Stimulated activated CD4-positive, alpha-beta T cell treated with anti-CD3 and anti-CD28 coated beads, Interleukin-12 subunit alpha, Interleukin-12 subunit beta, amount 100 ng/mL, for 4 hours (primary cell): ENCODE measurements at places on chromosomes 1 and 21.
A peak's percentile ranks its signal among the peaks of the same experiment; 100 is the strongest.

GRCh38 chr1:77465139-77465538 is 183.3 kb downstream of the AK5 start:
- no peak for DNase-seq

GRCh38 chr1:182626527-182626926 is 22.3 kb upstream of the RGS16 start:
- no peak for DNase-seq

GRCh38 chr1:162182090-162182489 is 112.6 kb downstream of the NOS1AP start:
- DNase-seq, result no peak

GRCh38 chr1:115183158-115183557 is 93.9 kb upstream of the TSPAN2 start:
- DNase-seq, result no peak

GRCh38 chr1:42852608-42852980 is 6.2 kb downstream of the ZNF691 start:
- DNase-seq, result no peak

- no peak for DNase-seq
These were observed 71.5 kb downstream of the MAP10 start for GRCh38 chr1:232876506-232877364.

GRCh38 chr1:239840790-239841189 is 250.9 kb upstream of the FMN2 start:
- no peak for DNase-seq

GRCh38 chr21:15098181-15098580 is 33.4 kb upstream of the NRIP1 start:
- no peak for DNase-seq

DNA sequence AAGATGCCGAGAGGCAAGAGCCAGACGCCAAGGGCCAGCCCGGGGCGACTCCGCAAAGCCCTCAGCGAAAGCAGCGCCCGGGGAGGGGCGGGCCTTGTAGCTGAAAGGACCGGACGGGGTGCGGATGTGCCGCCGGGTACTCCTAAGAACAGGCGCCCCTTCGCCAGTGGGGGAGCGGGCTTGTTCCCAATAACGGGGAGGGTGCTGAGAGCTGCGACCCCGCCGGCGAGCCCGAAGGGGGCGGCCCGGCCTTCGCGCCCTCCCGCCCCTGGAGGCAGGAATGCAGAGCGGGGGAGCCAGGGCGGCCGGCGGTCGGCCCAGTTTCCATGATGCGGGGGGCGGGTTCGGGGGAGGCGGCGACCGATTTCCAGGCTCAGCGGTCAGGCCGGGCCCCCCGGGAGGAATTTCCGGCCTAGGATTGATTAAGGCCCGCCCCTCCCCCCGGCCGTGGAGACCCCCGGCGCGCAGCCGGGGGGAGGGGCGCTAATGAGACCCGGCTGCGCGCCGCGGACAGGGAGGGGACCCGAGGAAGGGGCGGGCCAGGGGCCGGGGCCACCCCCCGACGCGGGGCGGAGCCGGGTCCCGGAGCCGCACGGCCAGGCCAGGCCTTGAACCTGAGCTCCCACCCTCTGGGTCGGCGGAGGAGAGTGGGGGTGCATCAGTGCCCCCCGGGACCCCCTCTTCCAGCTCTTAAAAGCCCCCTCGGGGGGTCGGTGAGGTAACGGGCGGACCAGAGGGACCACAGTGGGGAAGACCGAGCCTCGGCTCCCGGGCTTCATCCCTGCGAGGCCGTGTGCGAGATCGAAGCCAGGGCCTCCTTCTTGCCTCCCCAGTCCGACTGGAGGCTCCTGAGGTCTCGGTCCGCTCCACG is 898 bp upstream of the TMEM200B start:
- peak; percentile 56 for DNase-seq

DNA sequence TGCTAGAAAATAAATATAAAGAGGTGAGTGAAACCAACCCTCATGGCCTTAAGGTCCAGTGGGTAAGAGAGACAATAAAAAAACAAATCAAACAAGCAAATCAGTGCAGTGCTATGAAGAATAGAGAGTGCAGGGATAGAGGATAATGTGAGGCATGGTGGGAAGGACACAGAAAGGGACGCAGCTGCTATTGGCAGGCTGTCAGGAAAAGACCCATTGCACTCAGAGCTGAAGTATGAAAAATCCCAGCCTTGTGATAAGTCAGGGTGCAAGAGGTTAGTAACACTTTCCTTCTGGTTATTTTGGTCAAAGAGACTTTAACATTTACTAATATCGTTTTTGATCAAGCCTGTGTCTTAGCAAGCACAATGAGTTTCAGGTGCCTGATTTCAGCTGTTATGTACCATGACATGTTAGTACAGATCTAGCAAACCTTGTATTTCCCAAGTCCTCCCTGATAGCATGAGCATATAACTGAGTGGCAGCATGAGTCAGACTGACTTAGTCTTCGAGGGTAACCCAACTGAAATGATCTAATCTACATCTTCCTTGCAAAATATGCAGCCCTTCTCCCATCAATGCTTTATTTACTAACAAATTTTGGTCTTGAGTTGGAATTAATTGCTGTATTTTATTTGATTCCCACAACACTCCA is 31.7 kb downstream of the CHML start:
- no peak for DNase-seq

GRCh38 chr1:232423591-232423990 is 206.3 kb downstream of the SIPA1L2 start:
- DNase-seq, result no peak

GRCh38 chr1:241706967-241707366 is 54.9 kb downstream of the WDR64 start:
- no peak for DNase-seq

DNA sequence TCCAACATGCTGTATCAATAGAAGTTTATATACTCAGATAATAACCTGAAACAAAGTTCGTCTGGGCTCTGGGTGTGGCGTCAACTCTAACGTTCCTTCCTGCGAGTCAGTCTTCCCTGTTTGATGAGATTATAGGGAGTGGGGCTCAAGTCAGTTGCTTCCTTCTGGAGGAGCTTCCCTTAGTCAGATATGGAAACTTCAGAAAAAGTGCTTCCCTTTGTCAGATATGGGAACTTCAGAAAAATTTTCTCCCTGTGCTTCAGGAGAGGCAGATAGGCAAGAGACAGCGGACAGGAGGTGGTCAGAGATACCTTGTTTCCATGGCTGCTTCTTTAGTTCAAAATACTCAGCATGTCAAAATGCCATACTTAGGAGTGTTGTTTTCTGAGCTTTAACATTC is 51.1 kb upstream of the PRDX6 start:
- DNase-seq, result no peak

- DNase-seq, result peak; percentile 44
These were observed 56.8 kb downstream of the ZBTB17 start for GRCh38 chr1:15918962-15919715.

DNA sequence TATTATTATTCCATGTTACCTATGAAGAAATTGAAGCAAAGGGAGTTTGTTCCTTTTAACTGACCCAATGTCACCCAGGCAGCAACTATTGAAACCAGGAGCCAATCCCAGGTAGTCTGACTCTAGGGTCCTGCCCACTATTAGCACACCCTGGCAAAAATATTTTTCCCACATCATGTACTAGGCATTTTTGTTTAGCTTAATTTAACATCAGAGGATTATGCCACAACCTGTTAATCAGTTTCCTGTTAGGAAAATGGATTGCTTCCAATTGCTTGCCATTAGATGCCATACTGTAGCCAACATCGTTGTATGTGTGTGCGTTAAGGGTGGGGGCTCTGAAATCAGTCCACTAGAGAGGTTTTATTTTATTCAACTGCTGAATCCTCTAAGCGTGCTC is 281.1 kb downstream of the DNM3 start:
- DNase-seq, result no peak

DNA sequence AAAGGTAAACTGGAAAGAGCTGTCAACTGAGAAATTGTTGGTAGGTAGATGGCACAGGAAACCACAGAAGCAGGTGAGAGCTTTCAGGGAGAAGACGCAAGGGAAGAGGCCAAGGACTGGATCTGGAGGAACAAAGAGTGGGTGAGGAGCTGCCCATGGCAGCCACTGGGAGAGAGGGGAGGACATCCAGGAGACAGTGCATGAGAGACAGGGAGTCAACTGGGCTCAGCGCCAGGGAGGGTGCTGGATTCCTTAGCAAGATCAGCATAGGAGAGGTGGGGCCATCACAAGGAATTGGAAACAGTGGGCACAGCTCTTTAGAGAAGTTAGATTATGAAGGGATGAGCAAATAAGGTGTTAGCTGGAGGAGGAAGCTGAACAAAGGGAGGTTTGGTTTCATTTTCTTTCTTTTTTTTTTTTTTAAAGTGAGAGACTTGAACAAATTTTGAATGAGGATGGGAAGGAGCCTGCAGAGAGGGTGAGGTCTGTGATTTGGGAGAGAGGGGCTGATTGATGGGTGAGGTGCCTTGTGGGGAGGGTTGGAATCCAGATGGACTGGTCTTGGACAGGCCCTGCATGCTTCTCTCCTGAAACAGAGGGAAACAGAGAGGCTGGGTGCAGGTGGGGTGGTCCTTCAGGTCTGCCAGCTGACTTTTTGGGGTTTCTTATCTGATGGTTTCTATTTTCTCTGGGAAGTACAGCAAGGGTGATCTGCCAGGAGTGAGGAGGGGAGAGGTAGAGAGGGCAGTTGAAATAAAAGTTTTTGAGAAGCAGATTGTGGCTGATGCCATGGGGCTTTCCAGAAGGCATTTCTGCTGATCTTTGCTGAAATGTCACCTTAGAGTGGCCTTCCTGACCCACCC is 5.4 kb downstream of the CYP4B1 start:
- DNase-seq, result no peak

- no peak for DNase-seq
These were observed 39.1 kb downstream of the MRPS6 start for GRCh38 chr21:34112316-34113033.

DNA sequence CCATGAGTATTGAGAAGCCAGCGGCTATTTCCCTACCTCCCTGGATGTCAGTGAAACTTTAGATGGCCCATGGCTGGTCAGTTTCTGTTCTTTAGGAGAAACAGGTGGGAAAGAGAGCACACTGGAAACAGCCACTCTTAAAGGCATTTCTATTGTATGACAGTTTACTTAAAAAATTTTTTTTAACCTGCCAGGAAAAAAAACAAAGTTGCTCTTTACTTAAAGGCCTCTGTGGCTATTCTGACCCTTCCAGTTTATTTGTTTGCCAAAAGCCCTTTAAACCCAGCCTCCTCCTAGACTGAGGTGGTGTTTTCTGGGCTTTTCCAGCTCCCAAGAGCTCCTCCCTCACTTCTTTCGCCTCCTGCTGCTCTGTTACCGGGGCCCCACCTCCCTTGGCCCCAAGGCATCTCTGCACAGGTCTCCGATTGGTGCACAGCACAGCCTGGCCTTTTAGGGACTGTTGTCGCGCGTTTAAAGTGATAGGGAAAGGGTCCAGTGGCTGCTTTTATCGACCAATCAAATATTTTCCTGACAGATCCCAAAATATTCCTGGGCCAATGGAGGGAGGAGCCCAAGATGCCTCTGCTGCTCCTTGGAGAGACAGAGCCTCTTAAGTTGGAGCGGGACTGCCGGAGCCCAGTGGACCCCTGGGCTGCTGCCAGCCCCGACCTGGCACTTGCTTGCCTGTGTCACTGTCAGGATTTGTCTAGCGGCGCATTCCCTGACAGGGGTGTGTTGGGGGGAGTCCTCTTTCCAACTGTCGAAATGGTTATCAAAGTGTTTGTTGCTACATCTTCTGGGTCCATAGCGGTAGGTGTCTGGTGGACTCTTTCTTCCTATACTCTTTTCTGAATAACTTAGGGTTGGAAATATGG is at the start of gene SH3BGR:
SH3BGR (plus strand) TSS at position 639 of the 875 bp plus-strand sequence; CDS start at position 766, 127 bp downstream.
- no peak for DNase-seq

GRCh38 chr1:54517496-54517895 is 30.5 kb upstream of the ACOT11 start:
- DNase-seq, result no peak

DNA sequence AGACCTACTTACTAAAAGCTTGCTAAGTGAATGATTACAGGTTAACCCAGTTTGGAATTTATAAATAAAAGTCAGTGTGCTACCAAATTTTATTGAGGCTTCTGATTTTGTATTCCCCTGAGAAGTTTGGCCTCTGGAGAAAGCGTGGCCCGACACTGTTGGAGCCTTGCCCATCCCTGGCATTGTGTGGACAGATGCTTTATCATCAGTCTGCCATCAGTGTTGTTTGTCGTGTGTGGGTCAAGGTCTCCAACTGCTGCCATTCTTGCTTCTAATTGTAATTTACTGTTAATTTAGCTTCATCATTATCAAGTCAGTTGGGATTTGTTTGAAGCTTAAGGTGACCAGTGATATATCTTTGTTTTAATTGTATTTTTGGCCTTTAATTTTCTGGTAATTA is 62.0 kb upstream of the LPGAT1 start:
- DNase-seq, result no peak

DNA sequence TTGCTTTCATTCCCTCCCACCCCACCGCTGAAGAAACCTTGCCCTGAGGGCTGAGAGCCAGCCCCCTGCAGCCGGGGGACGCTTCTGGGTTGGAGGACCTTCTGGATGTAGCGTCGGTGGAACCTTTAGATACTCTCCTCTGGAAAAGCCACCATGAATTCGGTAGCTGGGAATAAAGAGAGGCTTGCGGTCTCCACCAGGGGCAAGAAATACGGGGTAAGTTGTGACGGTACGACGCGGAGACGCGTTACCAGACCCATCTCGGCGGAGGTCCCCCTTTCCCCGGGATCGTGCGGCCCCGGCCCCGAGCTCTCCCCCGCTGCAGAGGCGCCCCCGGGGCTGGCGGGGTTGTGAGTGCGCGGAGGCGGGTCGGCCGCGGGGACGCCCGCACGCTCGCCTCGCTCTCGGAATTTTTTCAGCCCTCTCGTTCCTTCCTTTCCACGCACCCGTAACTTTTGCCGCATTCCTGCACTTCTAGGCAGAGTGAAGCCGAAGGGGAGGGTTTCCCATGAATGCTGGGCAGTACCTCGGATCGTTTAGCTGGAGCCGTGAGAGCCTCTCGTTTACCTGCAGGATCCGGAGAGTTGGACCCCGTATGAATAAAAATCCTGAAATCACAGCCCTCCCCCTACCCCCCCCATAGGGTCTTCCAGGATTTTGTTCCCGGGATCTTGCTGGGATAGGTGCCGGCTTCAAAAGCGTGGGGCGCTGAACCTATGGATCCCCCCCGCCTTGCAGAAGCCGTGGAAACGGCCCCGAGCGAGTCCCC is 671 bp downstream of the KIF26B start:
- peak; percentile 4 for DNase-seq

GRCh38 chr21:41898998-41899397 is 19.9 kb upstream of the PRDM15 start:
- DNase-seq, result no peak

- DNase-seq, result no peak
These were observed 64.7 kb downstream of the COQ8A start for GRCh38 chr1:227004796-227005195.

- DNase-seq, result no peak
These were observed 7.8 kb downstream of the VANGL2 start for GRCh38 chr1:160407839-160408801.

- no peak for DNase-seq
These were observed 167.3 kb downstream of the FASLG start for GRCh38 chr1:172826096-172826741.

GRCh38 chr1:159040893-159041724 is 31.4 kb downstream of the IFI16 start:
- no peak for DNase-seq
